ENCODE measurements at places on chromosomes 16 and 17.

GRCh38 chr16:71780521-71781089 lies 28.0 kb downstream of the AP1G1 start:
- DNase-seq, result no peak

- no peak for DNase-seq
These were observed 13.5 kb upstream of the DYNLRB2 start for GRCh38 chr16:80527297-80527696.

DNA sequence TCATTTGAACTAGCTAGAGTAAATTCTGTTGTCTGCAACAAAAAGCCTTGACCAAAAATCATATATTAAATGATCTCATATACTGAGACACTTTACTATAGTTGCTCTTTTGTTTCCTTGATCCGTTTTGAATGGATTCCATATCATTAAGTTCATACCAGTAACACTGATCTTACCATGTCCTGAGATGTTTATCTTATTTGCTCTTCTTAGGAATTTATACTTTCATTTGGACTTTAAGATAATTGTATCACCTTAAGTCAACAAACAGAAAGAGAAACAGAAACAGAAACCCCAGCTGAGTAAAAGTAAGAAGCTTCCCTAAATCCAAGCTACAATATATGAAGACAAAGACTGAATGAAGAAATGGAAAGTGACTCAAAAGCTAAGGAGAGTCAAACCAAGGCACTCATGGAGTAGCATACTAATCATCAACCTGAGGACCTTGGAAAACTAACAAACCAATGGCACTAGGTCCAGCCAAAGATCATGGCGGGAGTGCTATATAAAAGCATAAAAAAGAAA lies 106.5 kb upstream of the COX10 start:
- DNase-seq, result no peak

DNA sequence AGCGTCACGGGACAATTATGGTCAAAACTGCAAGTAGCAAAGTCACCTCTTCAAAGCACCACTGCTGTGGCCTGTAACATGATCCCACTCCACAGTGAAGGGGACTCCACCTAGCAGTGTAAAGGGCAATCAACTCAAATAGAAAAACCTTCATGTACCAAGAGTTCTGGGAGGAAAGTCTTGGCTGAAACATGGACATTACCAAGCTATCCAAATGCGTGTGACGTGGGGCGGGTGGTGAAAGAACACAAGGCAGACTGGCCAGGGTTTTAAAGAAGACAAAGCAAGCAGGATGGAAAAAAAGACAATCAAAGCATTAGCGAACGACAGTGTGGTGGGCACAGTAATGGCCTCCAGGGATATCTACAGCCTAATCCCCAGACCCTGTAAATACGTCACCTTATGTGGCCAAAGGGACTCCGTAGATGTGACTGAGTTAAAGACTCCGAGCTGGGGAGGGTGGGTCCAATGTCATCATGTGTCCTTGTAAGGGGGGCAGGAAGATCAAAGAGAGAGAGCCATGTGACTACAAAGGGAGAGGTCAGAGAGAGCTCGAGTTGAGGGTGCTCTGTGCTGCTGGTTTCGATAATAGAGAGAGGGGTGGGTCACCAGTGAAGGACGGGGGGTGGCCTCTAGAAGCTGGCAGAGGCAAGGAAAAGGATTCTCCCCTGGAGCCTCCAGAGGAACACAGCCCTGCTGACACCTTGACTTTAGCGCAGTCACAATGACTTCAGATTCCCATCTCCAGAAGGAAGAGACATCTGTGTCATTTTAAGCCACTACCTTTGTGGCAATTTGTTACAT lies 6.0 kb downstream of the HSDL1 start:
- no peak for DNase-seq

Measured in caudate nucleus (tissue), 63 donors.